ENCODE measurements at places on chromosomes 13 and 19.

GRCh38 chr19:42081584-42082203, 5.7 kb downstream of the ZNF574 start:
- DNase-seq, result no peak

DNA sequence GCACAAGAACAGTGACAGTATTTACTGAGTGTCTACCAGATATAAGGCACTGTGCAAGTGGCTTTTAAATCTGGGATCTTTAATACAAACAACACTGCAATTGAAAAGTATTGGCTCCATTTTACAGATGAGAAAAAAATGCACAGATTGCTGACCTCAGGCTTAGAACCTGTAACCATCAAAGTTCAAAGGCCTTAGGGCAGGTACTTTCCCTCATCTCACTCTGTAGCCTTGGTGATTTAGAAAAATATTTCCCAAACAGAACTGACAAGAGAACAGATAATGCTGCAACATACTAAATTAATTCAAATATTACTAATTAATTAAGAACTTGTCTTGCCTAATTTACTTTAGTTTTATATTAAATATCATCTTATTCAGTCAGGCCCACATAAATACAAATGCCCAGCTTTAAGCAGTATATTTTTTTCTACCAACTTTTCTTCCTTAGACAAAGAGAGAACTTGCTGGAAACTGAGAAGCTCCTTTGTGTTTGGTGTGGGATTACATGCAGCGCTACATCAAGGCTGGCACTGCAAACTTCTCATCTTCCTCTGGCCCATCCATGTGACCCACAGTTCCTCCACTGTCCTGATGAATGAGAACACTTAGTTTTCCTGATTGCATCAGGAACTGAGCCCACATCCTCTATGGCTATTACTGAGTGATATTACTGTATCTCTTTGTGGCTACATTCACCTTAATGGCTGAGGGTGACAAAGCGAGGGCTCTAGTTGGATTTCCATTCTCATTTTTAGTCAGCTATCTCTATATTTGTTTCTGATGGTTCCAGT, 302.1 kb downstream of the ENOX1 start:
- no peak for DNase-seq

DNA sequence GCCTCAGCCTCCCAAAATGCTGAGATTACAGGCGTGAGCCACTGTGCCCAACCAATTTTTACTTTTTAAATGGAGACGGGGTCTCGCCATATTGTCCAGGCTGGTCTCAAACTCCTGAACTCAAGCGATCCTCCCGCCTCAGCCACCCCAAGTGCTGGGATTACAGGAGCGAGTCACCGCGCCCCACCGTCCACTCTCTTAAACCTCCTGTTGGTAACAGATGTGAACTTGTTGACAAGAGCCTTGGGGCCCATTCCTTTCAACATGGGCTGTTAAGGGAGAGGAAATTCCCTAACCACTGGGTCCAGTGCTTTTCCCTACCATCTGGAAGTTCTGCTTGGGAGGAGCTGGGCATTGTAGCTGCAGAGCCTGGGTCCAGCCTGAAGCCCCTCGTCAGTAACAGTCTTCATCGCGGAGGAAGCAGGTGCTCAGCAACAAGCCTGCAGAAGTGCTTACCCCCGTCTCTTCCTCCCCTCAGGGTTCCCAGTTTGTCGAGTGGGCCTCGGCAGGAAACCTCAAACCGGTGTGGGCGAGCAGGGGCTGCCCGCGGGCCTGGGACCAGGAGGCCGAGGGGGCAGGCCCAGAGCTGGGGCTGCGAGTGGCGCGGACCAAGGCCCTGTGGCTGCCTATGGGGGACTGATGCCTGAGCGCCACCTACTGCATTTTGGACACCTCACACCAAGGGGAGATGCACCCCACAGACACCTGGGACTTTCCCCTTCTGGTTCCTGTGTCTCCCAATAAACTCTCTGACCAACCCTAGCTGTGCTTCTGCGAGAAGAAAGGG, 4.0 kb upstream of the FLT3LG start:
- DNase-seq, result no peak

GRCh38 chr19:6911523-6911922, 24.1 kb downstream of the ADGRE1 start:
- DNase-seq, result no peak

DNA sequence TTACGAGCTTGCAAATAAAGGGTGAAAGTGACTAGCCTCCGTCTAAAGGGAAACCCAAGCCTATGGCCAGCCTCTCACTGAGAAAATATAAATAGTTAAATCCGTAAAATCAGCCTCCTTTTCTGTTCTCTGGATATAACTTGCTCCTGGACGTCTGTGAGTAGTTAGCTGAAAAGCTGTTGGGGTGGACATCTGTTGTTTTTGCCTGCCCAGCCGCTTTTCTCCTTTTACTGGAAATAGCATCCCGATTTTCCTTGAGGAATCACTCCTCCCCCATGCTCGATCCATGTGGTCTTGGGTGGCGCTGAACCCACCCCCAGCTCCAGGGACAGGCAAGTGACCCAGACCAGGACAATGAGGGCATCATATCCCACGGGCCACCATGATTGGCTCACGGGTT, 291.5 kb upstream of the ZNF507 start:
- DNase-seq, result no peak

GRCh38 chr13:32955881-32956594, 60.2 kb upstream of the KL start:
- no peak for DNase-seq

DNA sequence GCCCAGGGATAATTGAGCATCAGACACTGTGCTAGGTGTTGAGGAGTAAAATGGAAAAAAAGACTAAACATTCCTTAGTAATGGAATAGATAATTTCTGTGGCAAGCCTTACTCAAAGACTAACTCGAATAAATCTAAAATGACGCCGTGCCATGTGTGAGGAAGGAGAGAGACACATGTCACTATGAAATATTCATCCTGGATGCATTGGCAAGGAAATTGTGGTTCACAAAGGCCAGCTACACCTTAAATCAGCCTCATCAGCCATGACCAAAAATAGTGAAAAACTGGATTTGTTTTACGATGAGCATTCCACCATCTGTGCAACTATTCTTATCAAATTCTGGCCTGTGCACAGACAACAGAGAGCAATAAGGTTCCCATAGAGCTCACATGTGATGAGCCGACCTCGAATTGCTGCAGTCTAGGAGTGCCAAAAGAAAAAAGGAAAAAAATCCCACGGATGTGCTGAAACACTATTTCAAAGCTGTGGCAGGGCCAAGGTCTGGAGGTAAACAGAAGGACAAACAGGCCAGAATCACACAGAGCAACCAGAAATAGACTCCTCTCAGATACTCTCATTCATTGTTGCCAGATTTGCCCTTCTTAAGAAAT, 505.7 kb downstream of the EFNB2 start:
- no peak for DNase-seq

DNA sequence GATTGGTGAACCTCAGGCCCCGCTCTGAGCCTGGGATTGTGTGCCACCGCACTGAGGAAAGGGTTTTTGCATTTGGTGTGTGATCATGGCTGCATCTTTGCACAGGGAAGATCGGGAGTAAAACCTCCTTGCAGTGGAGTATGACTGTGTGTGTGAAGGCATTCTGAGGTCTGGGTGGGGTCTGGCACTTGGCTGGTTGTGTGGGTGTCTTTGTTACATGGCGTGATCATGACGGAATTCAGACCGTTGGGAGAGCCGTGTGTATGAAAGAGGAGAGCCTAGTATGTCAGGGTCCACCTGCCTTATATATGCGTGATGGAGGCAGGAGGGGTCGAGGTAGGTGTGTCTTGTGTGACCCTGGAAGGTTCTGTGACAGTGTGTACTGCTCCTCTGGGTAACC, 740 bp upstream of the BEST2 start:
- no peak for DNase-seq

DNA sequence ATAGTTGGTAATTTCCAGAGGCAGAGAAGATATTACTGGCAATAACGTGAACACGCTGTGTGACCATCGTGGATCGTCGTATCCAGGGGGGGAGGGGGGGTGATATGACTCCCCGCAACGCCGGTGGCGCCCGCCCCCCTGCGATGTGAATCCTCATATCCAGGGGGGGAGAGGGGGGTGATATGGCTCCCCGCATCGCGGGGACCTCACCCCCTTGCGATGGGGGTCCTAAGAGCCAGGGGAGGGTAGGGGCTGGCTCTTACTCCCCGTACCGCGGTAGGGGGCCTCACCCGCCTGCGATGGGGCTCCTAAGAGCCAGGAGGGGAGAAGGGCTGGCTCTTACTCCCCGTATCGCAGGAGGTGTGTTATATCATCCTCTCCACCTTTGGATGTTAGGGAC, 31.3 kb upstream of the RGCC start:
- DNase-seq, result no peak

GRCh38 chr19:3113100-3114017, 19.2 kb downstream of the GNA11 start:
- no peak for DNase-seq

GRCh38 chr13:39810091-39810877, 154.8 kb downstream of the COG6 start:
- no peak for DNase-seq

DNA sequence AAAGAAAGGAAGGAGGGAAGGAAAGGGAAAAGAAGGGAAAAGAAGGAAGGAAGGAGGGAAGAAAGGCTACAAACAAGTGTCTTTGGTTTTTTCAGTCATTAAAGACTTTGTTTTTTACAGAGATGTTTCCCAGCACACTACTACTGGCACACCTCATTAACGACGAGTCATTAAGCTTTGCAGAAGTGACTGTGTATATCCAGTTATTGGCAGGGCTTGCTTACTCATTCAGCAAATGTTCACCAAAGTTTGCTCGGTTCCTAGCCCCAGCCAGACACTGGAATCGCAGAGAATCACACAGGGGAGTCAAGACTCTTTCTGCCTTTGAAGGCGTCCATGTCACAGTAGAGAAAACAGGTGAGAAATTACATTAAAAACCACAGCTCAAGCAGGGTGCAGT, 4.3 kb downstream of the NLRP12 start:
- DNase-seq, result no peak

DNA sequence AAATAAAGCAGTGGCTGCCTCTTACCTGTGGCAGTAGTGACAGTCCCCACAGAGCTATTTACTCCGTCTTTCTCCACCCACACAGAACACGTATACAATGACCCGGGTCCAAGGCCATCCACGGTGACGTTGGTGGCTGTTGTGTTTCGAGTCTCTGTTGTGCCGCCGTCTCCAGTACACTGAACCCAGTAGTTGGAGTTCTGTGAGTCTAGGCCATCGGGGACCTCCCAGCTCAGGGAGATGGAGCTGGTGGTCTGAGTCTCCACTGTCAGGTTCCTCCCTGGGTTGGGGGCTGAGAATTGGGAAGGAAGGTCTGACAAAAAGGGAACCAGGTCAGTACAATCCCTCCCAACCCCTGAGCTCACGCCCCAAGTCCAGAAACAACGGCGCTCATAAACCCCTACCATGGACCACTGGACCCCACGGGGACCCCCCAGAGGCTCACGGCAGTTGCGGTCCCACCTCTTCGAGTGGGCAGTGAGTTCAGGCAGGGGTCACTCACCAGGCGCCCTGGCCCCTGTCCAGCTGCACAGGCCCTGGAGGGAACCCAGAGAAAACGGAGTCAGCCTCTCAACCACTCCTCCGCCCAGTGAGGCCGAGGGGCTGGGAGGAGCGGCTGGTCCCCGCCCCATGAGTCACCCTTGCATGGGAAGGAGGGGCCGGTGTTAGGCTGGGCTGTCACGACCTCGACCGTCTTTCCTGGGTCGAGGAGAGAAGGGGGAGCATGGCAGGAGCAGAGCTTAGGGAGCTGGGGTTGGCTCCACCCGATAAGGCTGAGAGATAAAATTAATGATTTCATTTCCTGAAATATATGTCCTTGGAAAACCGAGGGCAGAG, 2.4 kb downstream of the PTPRH start:
- DNase-seq, result peak; percentile 67

DNA sequence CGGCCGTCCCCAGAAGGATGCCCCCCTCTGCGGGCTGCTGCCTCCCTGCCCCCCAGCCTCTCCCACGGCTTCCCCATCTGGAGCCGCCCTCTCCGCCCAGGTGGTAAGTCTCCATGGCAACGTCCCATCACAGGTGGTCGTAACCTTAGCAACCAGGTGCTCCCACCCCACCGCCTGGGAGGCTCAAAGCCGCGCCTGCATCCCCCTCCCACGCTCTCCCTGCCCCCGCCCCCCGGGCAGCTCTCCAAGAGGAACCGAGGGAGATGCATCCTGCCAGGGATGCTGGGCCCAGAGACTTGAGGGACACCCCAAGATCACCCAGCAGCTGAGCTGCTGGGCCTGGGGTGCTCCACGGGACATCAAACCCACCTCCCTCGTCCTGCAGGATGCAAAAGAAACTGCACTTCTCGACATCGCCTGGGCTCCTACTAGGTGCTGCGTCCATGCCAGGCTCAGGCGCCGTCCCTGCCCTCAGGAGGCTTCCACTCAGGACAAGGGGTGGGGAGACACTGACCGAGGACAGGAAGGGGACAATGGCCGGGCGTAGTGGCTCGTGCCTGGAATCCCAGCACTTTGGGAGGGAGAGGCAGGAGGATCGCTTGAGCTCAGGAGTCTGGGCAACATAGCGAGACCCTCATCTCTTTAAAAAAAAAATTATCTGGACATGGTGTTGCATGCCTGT, 5.0 kb upstream of the LINGO3 start:
- DNase-seq, result no peak

GRCh38 chr19:32976223-32976805, 4.3 kb downstream of the FAAP24 start:
- DNase-seq, result no peak

- DNase-seq, result no peak
Observed at GRCh38 chr13:49620170-49620621, 8.1 kb upstream of the ARL11 start.

DNA sequence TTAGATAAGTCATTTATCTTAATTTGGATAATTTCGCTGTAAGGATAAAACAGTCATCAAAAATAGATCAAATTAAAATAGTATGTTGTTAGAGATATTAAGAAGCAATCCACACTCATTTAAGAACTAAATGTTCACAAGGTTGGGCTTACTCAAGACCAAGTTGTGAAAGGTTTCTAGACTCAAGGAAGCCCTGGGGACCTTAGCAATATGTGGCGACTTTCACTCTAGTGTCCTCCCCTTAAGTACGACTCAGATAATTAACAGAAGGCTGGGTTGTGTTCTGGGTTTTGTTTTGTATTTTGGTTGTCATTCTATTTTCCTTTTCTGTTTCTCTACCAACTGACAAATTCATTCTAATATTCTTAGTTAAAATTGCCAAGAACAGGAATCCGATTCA, 1008.0 kb downstream of the PCDH9 start:
- no peak for DNase-seq

DNA sequence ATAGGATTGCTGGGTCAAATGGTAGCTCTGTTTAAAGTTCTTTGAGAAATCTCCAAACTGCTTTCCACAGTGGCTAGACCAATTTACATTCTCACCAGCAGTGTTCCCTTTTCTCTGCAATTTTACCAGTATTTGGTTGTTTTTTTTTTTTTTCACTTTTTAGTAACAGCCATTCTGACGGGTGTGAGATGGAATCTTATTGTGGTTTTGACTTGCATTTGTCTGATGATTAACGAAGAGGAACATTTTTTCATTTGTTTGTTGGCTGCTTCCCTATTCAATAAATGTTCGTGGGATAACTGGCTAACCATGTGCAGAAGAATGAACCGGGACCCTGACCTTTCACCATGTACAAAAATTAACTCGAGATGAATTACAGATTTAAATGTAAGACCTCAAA, 31.2 kb downstream of the CYP4F2 start:
- no peak for DNase-seq

GRCh38 chr19:14786421-14786851, 8.1 kb upstream of the ADGRE2 start:
- no peak for DNase-seq

GRCh38 chr13:42275098-42275471, 3.1 kb downstream of the AKAP11 start:
- DNase-seq, result no peak
